ENCODE measurements at places on chromosomes 16 and 17. TPM values are rescaled to one million over a fixed set of nuclear protein-coding genes. Genes with fewer than 3 reads are reported as not detected.

CRHR1 gene
- total RNA-seq: not detected

VAC14 gene
- 24.4 TPM for total RNA-seq

STH gene
- not detected for total RNA-seq

SEPTIN12 gene
- total RNA-seq: not detected

PABPN1L gene
- 0.25 TPM for total RNA-seq
